ENCODE measurements at places on chromosomes 4 and X.
A peak's percentile ranks its signal among the peaks of the same experiment; 100 is the strongest.

DNA sequence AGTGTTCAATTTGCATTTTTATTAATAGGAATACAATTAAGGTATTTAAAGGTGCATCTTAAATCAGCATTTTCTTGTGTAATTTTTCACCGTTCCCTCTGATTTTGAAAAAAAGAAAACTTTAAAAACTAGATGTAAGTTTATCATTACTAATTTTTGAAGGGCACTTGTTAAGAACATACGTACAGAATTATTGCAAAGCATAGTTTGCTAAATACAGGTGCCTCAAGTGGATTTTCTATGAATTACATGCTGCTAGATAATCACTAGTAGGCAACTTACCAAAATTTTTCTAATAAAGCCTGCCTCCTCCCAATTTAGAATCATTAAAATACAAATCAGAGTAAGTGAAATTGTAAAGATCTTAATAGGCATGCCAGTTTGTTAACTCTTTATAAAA lies 8.5 kb downstream of the CNKSR2 start:
- peak; percentile 16 for DNase-seq

GRCh38 chr4:51836549-51836948 lies 6.4 kb upstream of the DCUN1D4 start:
- peak; percentile 40 for DNase-seq

- DNase-seq, result no peak
These were observed 169.5 kb downstream of the TLL1 start for GRCh38 chr4:166042510-166043055.

DNA sequence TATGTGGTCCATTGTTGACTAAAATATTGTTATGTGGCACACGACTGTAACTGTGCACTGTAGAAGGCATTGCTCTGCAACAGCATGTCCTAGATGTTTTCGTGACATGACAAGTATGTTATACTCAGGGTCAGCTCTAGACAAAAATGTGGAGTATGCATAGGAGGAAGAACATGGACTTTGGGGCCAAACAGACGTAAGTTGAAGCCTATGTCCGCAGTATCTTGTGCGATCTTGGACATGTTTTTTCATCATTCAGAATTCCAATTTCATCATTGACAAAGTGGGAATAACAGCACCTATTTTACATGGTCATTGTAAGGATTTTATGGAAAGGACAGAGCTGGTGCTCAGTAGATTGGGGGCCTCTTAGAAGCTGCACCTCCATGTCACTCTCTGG lies 27.7 kb upstream of the PROM1 start:
- DNase-seq, result no peak

DNA sequence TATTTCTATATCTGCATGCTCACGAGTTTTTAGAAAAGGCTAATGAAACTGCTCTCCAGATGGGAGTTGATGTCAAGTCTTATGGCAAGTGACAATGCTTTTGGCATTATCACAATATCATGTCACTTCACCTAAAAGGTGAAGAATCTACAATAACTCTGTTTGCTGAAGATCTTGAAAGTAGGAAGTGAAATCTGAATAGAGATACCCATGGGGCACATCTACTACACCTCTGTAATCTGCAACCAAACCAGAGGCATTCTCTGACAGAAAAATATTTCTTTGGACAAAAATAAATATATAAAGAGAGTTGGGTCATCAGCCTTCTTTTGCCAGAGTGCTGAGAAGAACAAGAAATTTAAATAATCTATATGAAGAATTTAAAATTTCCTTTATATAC lies 3.9 kb upstream of the VAMP7 start:
- DNase-seq, result no peak

DNA sequence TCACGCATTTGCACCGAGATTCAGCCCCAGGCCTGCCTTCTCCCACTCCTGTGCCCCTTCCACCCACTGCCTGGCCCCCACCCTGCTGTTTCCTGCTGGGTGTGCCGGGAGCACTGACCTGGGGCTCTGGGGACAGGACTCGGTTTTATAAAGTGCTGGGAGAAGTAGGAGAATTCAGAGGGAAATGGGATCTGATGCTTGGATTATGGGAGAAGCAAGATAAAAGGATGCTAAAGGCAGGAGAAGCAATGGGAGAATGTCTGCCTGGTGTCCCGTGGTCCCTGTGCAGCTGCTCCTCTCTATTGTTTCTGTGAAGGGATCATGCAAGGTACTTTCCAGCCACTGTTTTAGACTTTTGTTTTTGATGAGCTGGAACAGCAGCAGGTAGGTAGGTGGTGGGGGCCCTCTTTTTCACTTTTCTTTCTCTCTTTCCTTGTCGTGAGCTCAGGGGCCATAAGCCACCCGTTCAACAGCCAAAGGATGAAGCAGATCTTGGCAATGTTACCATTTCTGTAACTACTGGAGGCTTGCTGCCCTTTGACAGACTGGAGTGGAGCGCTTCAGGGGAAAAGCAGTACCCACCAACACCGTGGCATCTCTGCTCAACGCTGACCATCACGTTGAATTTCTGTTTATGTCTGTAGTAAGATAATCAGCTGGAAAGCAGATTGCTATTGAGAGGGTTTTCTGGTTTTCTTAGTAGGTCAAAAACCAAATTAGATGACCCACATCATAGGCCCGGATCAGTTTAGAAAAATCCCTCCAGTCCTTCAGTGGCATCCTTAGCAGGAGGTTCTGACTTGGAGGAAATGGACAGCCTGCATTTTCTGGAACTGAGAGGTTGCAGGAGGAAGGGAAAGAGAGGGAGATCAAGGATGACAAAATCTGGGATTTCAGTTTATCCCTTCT lies 63.8 kb upstream of the ENPP6 start:
- DNase-seq, result no peak

- peak; percentile 18 for DNase-seq
These were observed 22.0 kb downstream of the ASB11 start for GRCh38 chrX:15293451-15293850.

DNA sequence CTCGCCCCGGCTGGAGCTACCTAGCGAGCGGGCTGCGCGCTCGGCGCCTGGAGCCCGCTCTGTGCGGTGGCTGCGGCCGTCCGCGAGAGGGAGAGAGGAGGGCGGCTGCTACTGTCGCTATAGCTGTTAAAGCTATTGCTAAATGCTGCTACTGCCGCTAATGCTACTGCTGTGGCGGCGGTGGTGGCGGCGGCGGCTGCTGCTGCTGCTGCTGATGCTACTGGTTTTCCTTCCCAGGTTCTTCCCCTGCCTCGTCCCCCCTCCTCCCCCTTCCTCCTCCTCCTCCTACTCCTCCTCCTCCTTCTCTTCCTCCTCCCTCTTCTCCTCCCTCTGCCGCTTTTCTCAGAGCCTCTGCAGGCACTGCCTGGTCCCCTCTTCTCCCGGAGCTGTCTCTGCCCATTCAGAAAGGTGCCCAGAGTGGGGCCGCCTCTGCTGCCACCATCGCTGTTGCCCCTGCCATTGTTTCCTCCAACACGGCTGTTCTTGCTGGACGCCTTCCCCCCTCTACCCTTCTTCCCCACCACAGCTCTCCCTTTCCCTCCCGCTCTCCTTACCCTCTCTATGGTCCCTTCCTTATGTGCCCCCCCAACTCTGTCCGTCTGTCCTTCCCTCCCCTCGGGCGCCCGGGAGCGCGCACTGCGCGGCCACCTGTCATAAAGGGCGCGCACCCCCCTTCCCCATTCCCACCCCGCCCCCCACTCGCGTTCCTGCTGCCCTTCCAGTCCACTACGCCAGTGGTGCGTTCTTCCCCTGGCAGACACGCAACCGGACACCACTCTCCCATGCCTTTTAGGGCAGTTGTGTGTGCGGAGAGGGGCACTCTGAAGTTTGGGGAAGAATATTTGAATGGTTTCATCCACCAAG lies at the start of gene NEXMIF:
NEXMIF (minus strand) TSS at position 228 of the 864 bp plus-strand sequence.
- no peak for DNase-seq
